ENCODE measurements at places on chromosomes 12 and 14.
A peak's percentile ranks its signal among the peaks of the same experiment; 100 is the strongest.

- no peak for DNase-seq
These were observed 5.4 kb upstream of the TBX3 start for GRCh38 chr12:114689075-114689994.

DNA sequence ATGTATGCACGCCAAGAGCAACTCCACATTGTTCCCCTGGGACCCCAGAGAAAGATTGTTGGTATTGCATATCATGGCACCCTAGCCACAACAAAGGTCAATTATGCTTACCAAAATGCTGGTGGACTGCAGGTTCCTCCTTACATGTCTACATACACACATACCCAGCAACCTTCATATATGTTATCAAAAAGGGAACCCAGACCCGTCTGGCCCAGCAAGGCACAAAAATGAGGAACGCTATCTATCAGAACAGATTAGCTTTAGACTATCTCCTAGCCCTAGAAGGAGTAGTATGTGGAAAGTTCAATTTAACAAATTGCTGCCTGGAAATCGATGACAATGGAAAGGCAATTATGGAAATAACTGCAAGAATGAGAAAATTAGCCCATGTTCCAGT lies 61.5 kb downstream of the DHRS2 start:
- no peak for DNase-seq

GRCh38 chr14:51395361-51395849 lies 155.4 kb downstream of the TMX1 start:
- DNase-seq = peak; percentile 94

DNA sequence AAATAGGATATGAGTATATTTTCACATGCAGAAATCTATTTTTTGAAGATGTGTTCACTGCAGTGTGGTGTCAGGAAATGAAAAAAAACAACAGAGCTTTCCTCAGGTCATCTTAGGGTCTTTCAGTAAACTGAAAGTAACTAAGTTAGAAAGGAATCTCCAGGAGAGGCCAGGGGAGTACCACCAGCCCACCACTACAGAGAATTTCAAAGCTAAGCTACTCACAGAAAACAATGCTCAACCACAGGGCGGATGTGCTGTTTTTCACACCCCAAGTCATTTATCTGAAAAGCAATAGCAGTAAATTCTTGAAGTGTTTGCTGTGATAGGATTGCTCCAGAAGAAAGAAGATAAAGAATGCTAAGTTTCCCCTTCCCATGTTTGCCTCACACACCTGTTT lies 79.0 kb downstream of the IFNG start:
- DNase-seq = no peak

GRCh38 chr12:113092607-113093408 lies 36.3 kb downstream of the DTX1 start:
- no peak for DNase-seq

- DNase-seq = no peak
These were observed 1026.6 kb upstream of the TMEM132C start for GRCh38 chr12:127240249-127240929.

- DNase-seq = no peak
These were observed 497.4 kb downstream of the NPAS3 start for GRCh38 chr14:33435911-33436689.

- DNase-seq = no peak
These were observed 16.4 kb upstream of the BTG1 start for GRCh38 chr12:92162079-92162478.

DNA sequence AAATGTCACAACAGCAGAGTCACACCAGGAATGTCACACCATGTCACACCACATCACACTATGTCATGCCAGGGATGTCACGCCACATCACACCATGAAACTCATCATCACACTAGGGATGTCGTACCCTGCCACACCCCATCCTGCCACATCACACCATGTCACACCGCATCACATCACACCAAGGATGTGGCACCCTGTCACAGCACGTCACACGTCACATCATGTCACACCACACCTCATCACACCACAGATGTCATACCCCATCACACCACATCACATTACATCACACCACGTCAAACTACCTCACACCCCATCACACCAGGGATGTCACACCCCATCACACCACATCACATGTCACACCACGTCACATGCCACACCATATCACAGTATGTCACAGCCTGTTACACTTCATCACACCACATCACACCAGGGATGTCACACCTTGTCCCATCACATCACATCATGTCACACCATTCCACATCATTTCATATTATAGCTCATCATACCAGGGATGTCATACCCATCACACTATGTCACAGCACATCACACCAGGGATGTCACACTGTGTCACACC lies 90.9 kb downstream of the TMEM121 start:
- DNase-seq = no peak

DNA sequence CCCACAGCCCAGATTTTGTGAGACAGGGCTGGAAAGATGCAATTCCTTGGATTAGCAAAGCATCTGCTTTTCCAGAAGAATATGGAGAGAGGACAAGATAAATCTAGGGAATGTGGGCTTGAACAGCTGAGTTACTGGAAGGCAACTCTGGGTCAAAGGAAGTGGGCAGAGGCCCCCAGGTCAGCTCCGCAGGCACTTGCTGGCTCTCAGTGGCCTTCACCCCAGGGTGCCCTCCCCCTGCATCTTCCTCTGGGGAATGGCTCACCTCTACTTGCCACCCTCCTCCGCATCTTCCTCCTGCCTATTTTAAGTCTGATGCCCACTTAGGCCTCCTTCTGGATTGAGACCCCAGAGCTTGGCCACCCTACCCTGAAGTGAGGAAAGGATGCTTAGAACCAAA lies 10.5 kb upstream of the PNMA1 start:
- DNase-seq = no peak

DNA sequence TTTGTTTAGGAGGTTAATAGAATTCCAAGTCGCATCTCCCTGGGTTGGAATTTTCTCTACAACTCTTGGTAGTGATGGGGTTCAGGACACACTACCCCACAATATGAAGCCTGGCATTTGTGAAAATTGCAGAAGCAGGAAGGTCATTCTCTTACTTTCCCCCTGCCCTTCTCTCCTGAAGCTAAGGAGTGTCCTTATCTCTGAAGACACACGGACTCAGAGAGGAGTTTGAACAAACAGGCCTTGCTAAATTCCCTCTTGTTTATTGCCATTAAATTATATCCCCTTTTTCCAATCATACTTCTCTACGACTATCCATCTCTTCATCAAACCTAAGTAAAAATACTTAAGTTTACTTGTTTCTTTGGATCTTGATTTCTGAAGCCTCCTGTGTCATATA lies 443.0 kb downstream of the RAD51B start:
- no peak for DNase-seq

GRCh38 chr14:76908834-76909233 lies 82.6 kb downstream of the LRRC74A start:
- no peak for DNase-seq

- DNase-seq = no peak
These were observed 32.0 kb upstream of the VASH1 start for GRCh38 chr14:76729258-76729657.

DNA sequence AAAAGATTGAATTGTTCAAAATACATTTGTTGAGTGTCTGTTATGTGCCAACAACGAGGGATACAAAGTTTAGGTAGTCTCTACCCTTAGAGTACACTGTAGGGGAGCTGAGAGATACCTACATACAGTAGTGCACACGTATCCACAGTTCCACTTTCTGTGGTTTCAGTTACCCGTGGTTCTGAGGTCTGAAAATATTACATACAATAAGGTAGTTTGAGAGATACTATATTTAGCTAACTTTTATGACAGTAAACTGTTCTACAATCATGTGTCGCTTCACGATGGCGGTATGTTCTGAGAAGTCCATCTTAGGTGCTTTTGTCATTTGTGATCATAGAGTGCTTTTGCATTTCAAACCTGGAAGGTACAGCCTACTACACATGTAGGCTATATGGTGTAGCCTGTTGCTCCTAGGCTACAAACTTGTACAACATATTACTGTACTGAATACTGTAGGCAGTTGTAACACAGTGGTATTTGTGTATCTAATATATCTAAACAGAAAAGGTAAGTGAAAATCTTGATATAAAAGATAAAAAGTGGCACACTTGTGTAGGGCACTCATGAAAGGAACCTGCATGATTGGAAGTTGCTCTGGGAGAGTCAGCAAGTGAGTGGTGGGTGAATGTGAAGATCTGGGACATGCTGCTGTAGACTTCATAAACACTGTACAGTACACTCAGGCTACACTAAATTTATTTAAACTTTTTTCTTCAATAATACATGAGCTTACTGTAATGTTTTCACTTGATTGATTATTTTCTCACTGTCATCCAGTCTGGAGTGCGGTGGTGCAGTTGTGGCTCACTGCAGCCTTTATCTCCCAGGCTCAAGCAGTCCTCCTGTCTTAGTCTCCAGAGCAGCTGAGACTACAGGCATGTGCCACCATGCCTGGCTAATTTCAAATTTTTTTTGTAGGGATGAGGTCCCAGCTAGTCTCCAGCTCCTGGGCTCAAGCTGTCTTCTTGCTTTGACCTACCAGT lies 4.0 kb downstream of the CPSF6 start:
- no peak for DNase-seq

- DNase-seq = no peak
These were observed 45.8 kb upstream of the CORO1C start for GRCh38 chr12:108777156-108777555.

GRCh38 chr14:50979941-50980850 lies 35.9 kb upstream of the PYGL start:
- no peak for DNase-seq

- peak; percentile 8 for DNase-seq
These were observed 164.5 kb upstream of the E2F7 start for GRCh38 chr12:77229640-77230442.

DNA sequence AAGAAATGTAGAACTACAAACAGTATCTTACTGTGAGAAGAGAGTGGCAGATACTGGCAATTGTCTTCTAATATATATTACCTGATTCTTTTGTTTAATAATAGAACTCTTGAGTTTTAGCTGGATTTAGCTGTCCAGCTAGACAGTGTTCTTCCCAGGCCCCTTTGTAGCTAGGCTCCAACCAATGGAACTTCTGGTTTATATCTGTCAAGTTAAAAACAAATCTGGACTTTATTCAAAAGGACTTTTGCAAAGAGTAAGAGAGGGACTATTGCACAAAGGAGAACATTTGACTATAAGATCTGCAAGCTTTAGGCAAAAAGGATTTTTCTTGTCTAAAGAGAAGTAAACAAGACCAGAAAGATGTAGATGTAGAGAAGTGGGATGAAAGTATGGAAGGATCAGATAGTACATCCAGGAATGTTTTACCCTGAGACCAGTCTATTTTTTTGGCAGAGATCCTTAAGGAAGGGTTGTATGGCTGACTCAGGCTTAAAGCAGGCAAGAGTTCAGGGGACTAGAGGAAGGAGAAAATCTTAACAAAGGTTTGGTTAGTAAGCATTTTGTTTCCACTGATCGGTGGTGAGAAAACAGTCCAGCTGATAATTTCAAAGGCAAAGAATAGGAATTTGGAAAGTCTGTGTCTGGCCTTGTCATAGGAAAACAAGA lies 111.1 kb upstream of the PLEKHA5 start:
- peak; percentile 94 for DNase-seq

- DNase-seq = no peak
These were observed 71.3 kb downstream of the PHLDA1 start for GRCh38 chr12:75960086-75960910.

GRCh38 chr12:5201554-5202218 lies 158.0 kb downstream of the KCNA5 start:
- DNase-seq = no peak

DNA sequence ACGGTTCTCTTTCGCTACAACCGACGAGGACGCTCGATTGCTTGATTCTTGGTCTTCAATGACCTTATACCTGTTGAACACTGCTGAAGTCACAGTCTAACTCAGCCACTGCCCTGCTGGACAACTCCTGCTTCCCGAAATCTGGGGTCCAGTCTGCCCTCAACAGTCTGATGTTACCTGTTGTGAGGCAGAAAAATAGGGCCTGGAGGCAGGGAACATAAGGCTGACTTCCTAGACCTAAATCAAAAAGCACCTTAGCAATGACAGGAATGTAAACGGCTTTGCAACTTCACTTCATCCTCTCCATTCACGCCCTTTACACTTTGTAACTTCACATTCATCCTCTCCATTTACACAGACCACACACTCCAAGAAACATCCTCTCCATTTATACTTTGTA lies 597 bp upstream of the GLTP start:
- peak; percentile 12 for DNase-seq

DNA sequence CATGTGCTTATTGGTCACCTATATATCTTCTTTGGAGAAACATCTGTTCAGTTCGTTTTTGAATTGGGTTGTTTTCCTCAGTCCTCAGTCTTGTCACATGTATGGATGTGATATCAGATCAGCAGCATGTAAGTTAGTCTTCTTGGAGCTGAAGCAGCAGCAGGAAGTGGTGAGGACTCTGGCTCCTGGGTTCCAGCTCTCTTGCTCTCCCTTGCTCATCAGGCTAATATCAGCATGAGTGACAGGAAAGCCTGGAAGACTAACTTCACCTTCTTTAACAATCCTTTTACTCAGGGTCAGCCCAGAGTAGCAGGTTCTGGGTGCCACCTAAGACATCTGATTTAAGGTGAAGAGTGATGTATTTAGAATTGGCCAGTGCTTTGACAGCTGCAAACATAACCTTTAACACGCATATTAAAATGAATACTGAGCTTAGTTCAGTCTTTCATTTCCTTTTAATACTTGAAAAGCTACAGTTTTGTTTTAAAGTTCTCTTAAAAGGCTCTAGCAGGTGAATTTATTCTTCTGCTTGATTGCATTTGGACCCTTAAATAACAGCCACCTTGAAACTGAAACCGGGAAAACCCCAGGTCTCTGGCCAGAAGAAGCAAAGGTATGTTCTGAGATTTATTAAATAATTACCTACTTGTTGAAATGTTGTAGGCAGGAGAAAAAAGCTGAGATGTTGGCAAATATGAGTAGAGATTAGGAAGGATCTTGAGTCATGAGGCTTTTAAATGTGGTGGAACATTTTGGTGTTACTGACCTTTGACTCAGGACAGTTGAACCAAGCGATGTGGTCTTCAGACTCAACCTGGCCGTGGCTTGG lies 54.3 kb downstream of the DRAM1 start:
- no peak for DNase-seq

- DNase-seq = no peak
These were observed 48.2 kb downstream of the SPPL3 start for GRCh38 chr12:120855823-120856588.

DNA sequence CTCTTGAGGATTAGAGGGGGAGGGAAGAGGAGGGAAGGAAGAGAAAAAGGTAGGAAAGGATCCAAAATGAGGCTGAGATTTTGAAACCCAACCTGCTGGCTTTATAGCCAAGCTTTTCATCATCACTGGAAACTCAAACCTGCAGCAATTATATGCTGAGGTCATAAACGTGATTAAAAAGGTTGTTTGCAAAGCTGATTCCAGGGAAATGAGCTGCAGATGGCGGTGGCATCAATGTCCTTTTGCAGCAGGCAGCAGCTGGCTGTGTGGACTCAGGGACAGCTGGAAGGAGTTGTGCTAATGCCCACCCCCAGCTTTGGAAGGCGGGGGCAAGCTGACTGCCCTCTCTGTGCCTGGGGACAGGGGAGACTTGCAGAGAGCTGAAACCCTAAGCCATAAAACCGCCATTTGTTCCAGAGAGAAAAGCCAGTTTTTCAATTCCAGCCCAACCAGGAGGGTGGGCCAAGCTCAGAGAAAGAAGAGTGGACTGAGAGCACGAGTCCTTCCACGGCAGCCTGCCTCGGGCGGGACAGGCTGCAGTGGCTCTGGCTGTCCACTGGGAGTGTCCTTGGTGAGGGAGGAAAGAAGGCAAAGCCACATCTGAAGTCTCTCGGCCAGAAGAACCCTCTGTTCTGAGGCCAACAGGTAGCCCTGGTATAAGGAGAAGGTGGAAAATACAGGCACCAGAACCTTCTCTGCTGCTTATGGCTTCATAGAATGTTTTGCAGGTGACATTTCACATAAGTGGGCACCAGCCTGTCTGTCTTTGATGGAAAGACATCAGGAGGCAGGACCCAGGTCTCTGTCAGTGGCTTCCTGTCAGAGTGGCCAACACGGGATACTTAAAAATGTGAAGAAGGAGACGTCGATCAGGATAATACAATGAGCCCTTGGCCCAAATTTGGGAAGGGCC lies 90.7 kb downstream of the SINHCAF start:
- DNase-seq = peak; percentile 73
